ENCODE measurements at places on chromosomes 1 and 21.
A peak's percentile ranks its signal among the peaks of the same experiment; 100 is the strongest.

DNA sequence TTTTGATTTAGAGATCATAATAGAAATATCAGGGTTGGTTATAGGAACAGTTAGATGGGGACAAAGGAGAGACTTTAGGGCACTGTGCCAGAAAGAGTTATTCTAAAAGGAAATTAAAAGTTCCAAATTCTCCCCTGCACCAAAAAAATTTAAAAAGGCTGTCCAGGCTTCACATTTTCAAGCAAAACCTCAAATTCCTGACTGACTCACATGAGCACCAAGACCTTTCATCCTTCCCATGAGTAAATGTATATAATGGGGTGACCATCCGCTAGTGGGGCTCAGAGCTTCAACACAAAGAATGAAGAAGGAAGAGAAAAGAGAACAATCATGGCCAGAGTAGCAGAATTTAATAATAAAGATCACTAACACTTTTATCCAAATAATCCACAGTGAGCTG is 131.6 kb upstream of the MROH9 start:
- no peak for DNase-seq

GRCh38 chr1:241802863-241803262 is 45.1 kb upstream of the EXO1 start:
- no peak for DNase-seq

DNA sequence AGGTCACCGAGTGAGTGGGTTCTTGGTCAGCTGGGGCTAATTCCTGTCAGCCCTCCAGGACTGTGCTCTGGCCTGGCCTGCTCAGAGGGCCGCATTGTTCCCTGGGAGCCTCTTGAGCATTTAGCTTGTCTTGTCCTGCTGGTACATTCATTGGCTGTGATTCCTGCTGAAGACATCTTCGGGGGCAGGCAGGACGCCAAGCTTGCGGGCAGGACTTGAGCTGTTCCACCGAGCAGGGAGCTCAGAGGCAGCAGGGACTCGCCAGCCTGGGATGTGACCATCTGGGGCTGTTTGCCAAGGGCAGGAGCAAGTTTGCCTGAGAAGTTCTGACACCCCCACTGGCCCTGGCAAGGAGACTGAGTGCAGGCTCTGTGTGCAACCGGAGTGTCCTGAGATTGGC is 7.0 kb upstream of the SLC26A9 start:
- peak; percentile 68 for DNase-seq

DNA sequence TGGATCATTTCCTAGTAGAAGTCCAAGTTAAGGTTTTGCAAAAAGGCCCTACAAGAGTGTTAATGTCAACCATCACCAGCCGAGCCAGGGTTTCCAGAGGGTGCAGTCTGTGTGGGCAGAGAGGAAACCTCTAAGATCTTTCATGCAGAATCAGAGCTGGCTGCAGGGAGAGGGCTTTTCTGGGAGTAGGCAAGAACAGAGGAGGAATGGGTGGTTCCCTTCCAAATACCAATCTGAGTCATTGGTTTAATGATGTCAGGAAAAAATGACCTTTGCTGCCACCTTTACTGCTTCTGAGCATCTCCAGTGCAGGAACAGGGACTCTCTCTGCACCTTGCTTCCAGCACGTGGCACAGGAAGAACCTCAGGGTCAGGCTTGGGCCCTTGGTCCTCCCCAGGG is 73.8 kb downstream of the TNR start:
- DNase-seq: no peak

GRCh38 chr1:209767096-209767495 is 11.2 kb downstream of the TRAF3IP3 start:
- DNase-seq: no peak

DNA sequence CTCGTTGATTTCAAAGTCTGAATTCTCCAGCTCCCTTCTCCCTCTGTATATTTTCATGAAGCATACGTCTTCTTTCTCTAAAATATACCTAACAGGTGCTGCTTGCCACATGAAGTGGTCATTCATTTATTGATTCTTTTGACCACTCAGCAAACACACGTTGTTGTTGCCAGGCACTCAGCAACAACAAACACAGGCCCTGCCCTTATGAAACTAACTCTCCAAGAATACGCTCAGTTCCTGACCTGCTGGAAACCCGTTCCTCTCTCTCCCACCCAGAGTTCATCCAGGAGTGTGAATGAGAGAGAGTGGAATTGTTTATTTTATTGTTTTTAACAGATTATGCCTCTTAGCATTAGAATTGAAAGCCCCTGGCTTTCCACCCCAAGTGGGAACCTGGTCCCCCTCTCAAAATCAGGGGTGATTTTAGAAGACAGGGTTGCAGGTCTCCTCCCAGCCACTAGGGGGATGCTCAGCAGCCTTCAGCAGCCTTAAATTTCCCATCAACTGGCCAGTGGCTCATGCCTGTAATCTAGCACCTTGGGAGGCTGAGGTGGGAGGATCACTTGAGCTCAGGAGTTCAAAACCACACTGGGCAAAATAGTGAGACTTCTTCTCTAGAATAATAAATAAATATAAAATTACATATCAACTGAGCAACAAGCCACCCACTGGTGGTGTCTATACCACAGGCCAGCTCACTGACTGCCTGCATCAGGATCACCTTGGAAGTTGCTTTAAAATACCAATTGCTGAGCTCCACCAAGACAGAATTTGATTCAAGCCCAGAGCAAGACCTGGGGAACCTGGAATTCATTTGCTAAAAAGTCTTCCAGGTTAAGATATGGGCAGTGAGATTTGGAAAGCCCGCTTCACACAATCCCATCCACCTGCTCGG is 181.0 kb upstream of the KLHDC7A start:
- DNase-seq: no peak

DNA sequence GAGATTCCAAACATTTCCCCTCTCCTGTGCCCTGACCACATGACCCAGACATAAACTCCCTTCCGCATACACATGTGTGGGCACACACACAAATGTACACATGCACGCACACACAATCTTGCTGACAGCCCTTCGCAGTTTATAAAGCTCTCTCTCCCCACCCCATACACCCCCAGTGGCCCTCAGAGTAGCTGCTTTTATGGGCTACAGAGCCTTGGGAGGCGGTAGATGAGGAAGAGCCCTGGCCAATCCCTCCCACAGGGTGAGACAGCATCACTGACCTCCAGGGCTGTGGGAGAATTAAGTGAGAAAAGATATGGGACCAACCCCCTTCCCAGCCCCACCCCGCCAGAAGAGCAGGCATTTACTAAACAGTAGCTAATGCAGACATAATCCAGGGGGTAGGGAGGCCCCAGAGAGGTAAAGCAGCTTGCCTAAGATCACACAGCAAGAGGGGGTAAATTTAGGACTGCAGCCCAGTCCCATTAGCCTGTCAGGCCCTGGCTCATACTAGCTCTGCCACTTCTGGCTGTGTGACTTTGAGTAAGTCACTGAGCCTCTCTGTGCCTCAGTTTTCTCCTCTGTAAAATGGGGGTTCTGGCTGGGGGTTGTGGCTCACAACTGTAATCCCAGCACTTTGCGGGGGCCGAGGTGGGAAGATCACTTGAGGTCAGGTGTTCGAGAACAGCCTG is 5.1 kb downstream of the SDC3 start:
- no peak for DNase-seq

DNA sequence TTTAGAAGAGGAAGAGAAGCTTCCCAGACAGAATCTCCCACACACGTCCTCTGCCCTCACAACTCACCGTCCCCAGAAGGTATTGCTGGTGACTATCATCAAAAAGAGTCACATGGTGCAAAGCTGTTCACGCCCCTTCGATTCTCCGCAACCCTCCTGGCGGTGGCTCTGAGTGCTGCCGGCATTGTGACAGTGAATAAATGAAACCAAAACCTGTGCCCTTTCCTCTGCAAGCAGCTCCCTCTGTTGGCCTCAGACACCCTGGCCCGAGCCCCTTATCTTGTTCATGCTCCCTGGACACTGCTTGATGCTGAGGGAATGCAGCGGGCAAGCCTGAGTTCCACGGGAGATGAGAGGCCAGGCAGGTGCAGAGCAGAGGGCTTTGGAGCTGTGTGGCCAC is 510.3 kb downstream of the NPHP4 start:
- DNase-seq: no peak

- no peak for DNase-seq
Measured at GRCh38 chr1:244046907-244047611, 4.0 kb upstream of the ZBTB18 start.

GRCh38 chr1:76012341-76013205 is 62.0 kb upstream of the ST6GALNAC3 start:
- no peak for DNase-seq

- DNase-seq: no peak
Measured at GRCh38 chr1:167575649-167576048, 22.1 kb upstream of the CREG1 start.

GRCh38 chr1:58857680-58858673 is 74.1 kb upstream of the JUN start:
- no peak for DNase-seq

DNA sequence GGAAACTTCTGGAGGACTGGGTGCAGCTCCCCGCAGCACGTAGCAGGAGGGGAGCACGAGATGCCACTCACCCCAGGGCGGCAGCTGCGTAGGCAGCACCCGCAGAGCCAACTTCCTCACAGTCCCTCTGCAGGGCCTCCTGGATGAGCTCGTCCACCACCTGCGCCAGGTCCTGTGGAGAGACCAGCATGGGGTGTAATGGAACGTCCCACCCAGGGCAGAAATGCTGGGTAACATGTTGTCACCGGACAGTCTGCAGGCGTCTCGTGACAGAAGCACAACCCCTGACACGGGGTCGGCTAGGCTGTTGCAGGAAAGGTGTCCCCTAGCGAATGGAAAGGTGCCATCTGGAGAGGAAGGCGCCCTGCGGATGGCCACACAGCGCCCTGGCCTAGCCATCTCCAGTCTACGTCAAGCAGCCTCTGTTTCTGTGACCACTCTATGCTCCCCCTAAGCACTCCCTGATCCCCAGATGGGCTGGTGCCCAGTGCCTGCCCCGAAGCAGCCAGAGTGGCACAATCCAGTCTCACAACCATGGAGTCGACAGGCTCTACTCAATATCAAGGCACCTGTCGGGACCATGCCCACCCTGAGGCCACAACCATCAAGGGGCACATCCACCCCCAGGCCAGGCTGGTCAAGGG is 21.2 kb downstream of the MCM3AP start:
- DNase-seq: no peak

- DNase-seq: no peak
Measured at GRCh38 chr1:27049607-27050006, 37.0 kb upstream of the TENT5B start.

GRCh38 chr1:980137-980571 is 1.7 kb downstream of the PERM1 start:
- DNase-seq: no peak

- no peak for DNase-seq
Measured at GRCh38 chr1:190129366-190129765, 348.3 kb downstream of the BRINP3 start.

All from anterior cingulate cortex (tissue), 58 donors.